ENCODE measurements at places on chromosomes 16 and 17. TPM values are rescaled to one million over a fixed set of nuclear protein-coding genes. Genes with fewer than 3 reads are reported as not detected.

Gene TSNAXIP1
- 0.39 TPM for total RNA-seq

- no peak for DNase-seq
Observed at GRCh38 chr17:48051283-48051682, 3.1 kb downstream of the NFE2L1 start.

DNA sequence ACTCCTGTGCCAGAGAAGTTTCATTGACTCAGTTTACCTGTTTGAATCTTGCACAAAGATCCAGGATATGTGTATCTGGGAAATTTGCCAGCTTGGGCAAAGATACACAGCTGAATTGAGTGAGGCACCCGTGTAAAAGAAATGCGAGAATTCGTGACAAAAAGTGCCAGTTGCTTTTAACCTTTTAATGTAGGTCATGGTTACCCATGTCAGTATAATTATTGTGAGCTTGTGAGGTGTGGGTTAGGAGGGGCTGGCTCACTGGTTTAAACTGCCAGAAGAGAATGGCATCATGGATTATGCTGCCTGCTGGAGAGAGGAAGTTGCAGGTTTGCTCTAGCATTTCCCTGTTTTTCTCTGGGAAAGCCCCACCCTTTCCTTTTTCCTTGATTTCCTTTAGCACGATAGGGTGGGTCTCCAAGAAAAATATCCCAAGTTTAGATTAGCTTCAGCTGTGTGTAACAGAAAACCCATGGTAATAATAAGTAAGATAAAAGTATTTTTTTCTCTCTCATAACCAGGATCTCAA is 24.8 kb upstream of the NDRG4 start:
- DNase-seq, result no peak

DNA sequence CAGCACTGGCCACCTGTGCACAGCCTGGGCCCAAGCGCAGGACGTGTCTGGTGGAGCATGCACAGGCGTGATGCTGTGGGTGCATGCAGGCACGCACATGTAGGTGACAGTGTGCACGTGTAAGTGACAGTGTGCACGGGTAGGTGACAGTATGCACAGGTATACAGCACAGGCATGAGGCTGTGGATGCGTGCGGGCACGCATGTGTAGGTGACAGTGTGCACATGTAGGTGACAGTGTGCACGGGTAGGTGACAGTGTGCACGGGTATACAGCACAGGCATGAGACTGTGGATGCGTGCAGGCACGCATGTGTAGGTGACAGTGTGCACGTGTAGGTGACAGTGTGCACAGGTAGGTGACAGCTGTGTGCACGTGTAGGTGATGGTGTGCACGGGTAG is 7.9 kb downstream of the RPUSD1 start:
- DNase-seq, result no peak

Gene MYH2
- total RNA-seq, result not detected

DNA sequence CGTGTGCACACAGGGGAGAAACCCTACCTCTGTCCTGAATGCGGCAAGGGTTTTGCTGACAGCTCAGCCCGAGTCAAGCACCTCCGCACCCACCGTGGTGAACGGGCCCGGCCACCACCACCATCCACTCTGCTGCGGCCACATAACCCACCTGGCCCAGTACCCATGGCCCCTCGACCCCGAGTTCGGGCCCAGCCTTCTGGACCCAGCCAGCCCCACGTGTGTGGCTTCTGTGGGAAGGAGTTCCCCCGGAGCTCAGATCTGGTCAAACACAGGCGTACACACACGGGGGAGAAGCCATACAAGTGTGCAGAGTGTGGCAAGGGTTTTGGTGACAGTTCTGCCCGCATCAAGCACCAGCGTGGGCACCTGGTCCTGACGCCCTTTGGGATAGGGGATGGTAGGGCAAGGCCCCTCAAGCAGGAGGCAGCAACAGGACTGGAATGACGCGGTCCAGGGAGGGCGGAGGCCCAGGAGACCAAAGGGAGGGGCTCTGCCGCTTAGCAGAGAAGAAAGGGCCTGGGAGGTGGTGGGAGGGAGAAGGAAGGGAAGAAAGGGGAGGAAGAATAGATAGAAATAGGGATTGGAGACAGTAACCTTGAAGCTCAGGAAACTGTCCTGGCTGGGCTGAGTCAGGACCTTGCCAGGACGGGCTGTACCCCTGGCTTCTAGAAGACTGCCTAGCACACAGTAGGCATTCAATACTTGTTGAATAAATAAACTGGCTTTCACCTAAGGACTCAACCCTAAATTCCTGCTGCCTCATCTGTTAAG is 3.6 kb downstream of the ZNF48 start:
- DNase-seq, result no peak

Gene NR1D1
- total RNA-seq, result 5.7 TPM

DNA sequence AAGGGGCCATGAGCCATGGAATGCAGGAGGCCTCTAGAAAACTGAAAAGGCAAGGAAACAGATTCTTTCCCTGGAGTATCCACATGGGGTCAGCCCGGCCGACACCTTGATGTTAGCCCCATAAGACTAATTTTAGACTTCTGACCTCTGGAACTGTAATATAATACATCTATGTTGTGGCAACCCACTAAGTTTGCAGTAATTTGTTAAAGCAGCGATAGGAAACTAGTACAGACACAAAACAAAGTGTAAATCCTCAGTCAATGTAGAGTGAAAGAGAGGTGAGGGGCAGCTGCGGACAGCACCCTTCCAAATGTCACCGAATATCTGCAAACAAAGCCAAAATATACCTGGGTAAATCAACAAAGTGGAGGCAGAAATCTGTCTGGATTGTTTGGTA is 7.2 kb upstream of the SIAH1 start:
- no peak for DNase-seq

Gene DHODH
- total RNA-seq, result 5.7 TPM

DNA sequence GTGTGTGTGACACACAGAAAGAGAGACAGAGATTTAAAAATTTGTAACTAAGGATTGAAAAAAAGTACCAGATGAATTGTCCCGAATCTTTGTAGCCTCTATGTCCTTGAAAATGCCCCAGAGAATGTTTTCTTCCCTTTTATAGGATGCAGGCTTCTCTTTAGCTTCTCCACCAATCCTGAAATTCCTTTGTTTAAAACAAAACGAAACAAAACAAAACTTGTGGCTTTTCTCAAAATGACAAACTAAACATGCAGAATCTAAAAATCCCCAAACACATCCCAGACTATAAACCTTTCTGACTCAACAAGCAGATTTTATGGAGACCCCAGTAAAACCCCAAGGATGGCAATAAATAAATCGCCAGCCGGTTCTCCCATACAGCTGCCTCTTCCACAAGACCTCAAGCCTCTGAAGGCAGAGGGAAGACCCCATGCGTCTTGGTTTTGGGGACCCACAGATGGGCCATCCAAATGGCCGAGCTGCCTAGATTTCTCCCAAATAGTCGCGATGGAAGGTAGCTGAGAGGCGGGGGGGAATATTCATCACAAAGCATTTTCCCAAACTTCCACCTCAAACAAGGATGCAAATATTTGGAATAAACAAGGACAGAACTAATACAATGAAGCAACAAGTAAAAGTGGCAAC is 269.5 kb upstream of the FOXF1 start:
- peak; percentile 23 for DNase-seq

DNA sequence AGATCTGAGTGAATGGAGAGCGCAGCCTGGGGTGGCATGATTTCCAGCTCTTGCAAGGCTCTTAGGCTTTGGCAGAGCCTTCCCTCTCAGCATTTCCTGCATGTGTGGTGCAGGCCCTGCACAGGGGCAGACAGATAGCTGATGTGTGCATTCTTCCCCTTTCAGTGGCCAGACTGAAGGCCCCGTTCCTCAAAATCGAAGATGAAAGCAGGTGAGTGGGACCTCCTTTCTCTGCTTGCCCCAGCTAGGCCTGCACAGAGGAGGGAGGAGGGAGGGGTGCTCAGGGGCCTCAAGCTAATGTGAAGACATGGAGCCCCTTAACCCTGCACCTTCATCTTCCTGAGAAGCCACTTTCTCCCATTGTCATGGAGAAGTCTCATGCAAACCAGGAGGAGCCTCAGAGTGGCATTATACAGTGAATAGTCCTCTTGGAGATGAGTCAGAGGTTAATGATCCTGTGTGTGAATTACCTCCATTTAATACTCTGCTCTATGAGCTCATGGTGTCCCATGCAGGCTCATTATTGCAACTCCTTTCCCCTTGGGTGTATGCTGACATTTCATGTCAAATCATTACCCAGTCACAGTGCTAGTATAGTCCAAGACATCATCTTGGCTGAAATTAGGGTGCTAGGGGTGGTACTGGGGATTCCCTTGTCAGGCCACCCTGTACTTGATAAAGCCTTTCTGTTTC is 20.4 kb upstream of the ADAM11 start:
- DNase-seq, result no peak

- DNase-seq, result no peak
Observed at GRCh38 chr16:58154345-58154744, 25.2 kb upstream of the CFAP20 start.

Gene NPLOC4
- 53.7 TPM for total RNA-seq

GRCh38 chr17:2478458-2478857 is 33.2 kb downstream of the METTL16 start:
- no peak for DNase-seq

DNA sequence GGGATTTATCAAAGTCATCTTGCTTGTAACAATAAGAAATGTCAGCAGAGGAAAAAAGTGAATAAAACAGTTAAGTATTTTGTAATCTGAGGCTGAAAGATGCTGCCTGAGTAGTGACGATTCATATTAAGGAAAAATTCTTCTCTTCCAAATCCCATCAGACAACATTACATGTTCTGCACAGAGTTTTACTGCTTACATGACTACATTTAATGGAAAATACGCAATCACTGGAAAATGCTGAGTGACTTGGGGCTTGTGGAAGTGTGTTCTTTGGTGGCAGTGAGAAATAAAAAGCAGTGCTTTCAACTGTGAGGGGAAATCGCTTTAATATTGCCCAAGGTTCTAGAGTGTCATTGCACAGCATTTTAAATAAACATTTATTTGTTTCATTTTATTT is 1025.2 kb upstream of the GOT2 start:
- no peak for DNase-seq

GRCh38 chr17:36858119-36859002 is 78.9 kb upstream of the LHX1 start:
- DNase-seq, result peak; percentile 48

GRCh38 chr17:42422958-42423712 is at the start of gene CAVIN1:
CAVIN1 (minus strand) TSS chr17:42423256; CDS start chr17:42423097, 159 bp downstream.
- DNase-seq, result peak; percentile 97

DNA sequence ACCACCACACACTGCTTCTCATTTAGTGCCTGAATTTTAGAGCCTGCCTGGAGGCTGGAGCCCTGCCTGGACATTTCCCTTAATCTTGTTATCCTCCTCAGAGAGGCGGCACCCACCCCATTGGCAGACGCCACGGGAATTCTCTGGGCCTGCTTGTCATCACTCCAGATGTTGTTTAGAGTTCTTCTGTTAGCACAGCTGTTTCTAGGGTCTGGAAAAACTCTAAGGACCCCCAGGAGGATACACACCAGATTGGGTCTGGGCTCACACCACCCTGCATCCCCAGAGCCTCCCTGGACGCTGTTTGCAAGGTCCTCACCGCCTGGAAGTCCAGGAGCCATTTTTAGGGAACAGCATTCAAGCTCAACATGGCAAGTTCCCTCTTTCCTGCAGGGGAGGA is 565 bp upstream of the XAF1 start:
- no peak for DNase-seq

Gene EPOP
- 1.8 TPM for total RNA-seq

Gene TSR1
- total RNA-seq, result 66.1 TPM

- no peak for DNase-seq
Observed at GRCh38 chr17:66811683-66812054, 23.2 kb upstream of the CACNG5 start.

DNA sequence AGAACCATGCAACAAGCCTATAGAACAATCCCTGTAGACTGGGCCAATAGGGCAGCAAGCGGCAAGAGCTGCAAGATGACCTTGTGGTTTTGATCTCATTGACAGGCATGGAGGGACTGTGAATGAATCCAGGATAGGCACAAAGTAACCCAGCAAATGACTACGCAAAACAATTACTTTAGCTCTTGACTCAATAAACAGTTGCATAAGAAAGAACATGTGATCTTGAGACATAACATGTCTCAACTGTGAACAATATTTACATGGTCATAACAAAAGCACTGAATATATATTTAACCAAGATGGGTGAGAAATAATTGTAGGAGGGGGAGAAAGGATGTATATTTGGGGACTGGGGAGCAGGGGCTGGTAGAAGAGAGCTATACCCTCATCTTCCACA is 313.7 kb upstream of the CDH5 start:
- DNase-seq, result no peak

Gene ACADVL
- total RNA-seq, result 491 TPM

DNA sequence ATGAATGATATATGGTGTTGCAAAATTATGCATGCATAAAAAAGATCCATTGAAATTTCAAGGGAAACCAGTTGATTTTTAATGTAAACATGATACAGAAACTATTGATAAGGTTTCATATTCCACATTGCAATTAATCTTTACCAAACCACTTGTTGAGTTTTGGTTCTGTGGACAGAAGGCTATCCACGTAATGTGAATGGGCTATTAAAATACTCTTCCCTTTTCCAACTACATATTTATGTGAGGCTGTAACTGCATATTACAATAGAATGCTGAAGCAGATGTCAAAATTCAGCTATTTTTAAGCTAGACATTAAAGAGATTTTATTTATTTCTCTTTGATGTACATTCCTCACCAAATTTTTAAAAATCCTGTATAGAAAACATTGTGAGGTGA is 33.7 kb upstream of the VPS4A start:
- DNase-seq, result no peak

Gene ATAD5
- 4.5 TPM for total RNA-seq

DNA sequence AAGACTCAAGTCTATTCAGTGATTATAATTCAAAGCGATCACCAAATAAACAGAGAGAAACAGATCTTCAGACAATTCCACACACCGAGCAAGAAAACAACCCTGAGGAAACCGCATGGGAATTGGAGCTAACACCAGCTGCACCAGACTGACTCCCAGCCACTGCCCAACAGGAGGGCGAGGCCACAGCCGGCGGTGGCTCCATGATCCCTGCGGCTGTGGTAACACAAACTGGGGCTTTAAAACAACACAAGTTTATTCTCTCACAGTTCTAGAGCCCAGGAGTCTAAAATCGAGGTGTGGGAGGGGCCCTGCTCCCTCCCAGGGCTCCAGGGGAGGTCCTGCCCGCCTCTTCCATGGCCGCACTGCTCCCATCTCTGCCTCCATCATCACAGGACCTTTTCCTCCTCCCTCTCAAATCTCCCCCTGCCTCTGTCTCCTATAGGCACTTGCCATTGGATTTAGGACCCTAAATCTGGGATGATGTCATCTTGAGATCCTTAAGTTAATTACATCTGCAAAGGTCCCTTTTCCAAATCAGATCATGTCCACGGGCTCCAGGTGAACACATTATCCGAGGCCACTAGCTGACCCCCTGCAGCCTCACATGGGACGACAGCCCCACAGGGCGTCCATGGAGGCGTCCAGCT is 9.7 kb upstream of the HEXD start:
- DNase-seq, result no peak
